ENCODE measurements at places on chromosomes 3 and 15. TPM values are rescaled to one million over a fixed set of nuclear protein-coding genes. Genes with fewer than 3 reads are reported as not detected.

ASB14 gene
- not detected for total RNA-seq

SLC2A2 gene
- total RNA-seq, result not detected

VWA5B2 gene
- 0.03 TPM for total RNA-seq

PAQR5 gene
- 0.03 TPM for total RNA-seq

ZNF280D gene
- total RNA-seq, result 22.3 TPM

ISLR gene
- total RNA-seq, result 134 TPM

ARRDC4 gene
- 54.2 TPM for total RNA-seq

SI gene
- total RNA-seq, result not detected

NPAP1 gene
- total RNA-seq, result not detected

A4GNT gene
- total RNA-seq, result not detected

SMAD6 gene
- total RNA-seq, result 20.8 TPM

RBPMS2 gene
- total RNA-seq, result 0.07 TPM

SLC27A2 gene
- 0.26 TPM for total RNA-seq

GPR27 gene
- total RNA-seq, result 0.26 TPM

EXD1 gene
- total RNA-seq, result not detected

DAZL gene
- total RNA-seq, result not detected

LINGO1 gene
- total RNA-seq, result 0.33 TPM

SATB1 gene
- 17.4 TPM for total RNA-seq

CHRM5 gene
- not detected for total RNA-seq
